ENCODE measurements at places on chromosomes 12 and 14. TPM values are rescaled to one million over a fixed set of nuclear protein-coding genes. Genes with fewer than 3 reads are reported as not detected.

PLCZ1 gene
- total RNA-seq, result not detected

EML5 gene
- 30.3 TPM for total RNA-seq

DNA sequence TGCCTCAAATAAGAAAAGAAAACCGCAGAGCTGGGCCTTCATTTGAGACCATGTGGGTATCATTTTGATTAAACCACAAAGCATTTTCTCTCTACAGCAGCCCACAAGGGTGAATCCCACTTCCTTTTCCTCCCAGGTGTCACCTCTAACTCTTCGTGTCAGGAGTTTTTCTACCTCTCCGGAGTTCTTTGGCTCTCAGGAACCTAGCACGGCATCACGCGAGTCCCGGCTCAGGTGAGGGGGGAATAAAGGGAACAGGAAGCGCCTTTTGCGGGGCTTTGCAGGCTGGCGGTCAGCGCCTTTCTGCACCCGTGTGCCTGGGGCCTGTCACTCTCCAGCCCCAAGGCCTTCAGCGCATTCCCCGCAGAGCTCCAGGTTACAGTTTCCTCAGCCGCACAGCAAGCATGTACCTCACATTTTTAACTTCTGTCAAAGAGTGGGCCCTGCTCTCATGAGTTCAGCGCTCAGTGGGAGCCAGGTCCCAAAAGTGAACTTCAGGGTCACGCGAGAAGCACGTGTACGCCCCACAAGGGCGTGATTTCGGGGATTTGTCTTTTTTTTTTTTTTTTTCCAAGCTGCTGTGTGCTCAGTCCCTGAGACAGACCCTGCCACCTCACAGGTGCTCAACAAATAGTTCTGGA is 740 bp upstream of the PRPF40B start:
- DNase-seq, result no peak

DNA sequence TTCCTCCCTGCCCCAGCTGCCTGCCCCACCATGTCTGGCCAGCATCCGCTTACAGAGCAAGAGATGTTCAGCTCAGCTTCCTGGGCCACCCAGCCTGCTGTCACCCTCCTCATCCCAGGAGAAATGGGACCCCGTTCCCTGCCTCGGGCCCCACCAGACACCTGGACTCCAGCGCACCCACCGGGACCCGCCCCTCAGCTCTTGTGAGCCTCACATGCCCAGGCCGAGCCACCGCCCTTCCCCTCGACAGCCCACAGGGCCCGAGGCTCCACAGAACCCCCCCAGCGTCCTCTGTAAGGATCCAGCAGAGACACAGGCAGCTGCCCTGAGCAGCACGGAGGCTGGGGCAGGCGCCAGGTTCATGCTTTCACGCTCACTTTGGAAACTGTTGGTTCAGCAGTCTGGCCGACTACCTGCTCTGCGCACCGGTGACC is 18.4 kb upstream of the C14orf180 start:
- no peak for DNase-seq

DNA sequence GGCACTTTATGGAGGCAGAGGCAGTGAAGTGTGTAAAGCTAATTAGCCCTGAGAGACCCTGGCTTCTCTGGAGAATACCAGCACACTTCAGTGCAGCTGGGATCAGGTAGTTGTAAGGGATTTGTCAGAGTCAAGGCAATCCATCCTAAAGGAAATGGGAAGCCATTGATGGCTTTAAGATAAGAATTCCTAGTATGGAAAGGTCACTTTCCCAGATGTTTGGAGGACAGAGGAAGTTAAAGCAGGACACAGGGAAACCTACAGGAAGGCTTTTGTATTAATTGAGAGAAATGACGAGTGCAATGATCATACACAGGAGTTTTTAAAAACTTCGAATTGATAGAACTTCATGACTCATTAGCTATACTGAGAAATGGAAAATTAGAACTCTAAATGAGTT is 254.4 kb downstream of the SLC16A7 start:
- no peak for DNase-seq

GRCh38 chr12:115623764-115624334 is 653.6 kb downstream of the MED13L start:
- no peak for DNase-seq
